ENCODE measurements at places on chromosomes 1 and 21. TPM values are rescaled to one million over a fixed set of nuclear protein-coding genes. Genes with fewer than 3 reads are reported as not detected.

Gene ATXN7L2
- total RNA-seq: 3.0 TPM

DNA sequence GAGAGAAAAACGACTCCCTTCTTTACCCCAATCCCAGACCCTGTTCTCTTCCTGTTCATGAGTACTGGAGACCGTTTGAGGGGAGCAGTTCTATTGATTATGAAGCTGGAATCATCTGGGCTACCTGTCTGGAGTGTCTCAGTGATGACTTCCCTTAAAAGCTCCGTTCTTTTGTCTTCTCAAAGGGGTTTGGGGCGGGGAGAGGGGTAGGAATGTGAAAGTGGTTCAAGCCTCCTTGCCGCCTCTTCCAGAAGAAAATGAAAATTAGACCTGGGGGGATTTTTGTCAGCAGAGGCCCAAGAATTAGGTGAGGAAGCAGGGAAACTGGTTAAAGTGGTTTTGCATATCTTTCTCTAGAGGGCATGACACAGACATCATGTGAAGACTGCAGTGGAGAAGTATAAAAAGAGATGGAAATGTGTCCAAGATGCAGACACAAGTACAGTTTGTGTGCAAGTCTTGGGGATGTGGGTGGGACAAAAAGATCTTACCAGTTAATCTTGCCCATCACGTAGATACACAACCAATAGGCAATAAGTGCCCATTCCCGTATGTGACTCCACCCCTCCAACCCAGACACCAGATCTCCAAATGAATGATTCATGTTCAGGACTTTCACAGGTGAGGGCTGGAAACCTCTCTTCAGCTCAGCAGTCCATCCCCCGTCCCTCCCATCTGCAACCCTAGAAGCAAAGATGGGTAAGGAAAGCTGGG, 470 bp upstream of the MTMR11 start:
- DNase-seq: no peak

DNA sequence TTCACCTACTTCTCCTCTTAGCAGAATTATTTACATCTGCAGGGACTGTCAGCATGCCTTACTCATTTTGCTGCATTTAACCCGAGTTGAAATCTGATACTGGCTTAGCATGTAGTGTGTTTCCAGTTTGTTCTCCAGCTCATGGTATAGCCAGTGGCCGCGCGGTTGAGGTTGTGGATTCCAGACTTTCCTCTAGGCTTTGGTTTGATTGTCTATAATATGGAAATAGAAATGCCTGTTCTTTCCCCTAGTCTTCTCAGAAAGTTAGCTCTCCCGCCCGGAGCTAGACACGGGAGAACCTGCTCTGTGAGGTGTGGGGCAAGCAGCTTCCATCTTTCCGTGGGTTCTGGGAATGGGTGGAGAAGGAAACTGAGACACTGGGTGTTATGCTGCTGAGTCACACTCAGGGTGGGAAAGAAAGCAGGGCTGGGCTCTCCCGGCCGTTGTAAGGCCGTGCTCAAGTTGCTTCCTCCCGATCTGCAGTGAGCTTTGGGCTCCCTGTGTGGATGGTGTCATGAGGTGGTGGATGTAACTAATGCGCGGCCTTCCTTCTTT, 206.8 kb upstream of the TMEM51 start:
- no peak for DNase-seq

DNA sequence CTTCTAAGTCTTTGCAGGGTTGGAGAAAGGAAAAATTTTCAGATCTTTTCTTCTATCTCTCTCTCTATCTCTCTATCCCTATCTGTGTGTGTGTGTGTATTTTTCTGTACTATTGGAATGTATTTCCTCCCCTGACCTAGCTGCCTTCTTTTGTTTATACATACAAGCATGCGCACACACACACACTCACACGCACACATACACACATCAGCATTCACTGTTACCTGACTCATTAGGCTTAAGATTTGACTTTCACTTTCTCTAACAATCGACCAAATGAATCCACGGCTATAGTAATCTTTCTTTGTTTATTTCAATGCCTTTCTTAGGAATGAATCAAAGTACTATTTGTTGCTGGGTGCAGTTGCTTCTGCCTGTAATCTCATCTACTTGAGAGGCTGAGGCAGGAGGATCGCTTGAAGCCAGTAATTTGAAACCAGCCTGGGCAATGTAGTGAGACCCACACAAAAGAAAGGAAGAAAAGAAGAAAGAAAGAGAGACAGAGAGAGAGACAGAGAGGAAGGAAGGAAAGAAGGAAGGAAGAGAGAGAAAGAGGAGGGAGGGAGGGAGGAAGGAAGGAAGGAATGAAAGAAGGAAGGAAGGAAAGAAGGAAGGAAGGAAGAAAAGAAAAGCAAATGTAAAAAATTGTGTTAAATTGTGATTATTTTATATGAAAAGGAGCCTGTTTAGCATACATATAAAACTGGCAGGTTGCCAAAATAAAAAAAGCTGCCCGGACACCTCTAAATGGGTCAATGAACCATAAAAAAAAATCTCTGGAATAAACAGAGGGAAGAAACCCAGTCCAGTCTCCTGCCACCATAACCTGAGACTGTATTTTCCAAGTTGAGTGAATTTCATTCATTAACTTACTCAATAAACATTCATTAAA, 206.8 kb downstream of the ZNF326 start:
- DNase-seq: no peak

GRCh38 chr1:20484519-20485462, 1.2 kb downstream of the CAMK2N1 start:
- DNase-seq: no peak

GRCh38 chr1:147500309-147500839, 40.9 kb upstream of the BCL9 start:
- DNase-seq: no peak

Gene BACE2
- 25.8 TPM for total RNA-seq

DNA sequence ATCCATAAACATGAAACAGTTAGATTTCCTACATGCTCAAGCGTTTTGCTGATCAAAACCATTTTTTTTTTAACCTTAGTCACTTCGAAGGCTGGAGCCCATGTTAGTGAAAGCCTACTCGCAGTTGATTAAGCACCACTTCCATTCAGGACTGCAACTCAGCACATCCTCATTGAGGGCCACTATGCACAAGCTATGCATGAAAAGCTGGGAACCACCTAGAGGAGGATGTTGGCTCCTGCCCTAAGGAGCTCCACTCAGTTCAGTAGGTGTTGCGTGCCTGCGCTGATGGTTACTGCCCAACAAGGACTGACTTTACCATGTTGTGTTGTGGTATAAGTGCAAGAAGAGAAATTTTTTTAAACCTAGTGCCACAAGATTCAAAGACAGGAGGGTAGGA, 181.4 kb upstream of the L1TD1 start:
- DNase-seq: no peak

- DNase-seq: no peak
These were observed 12.9 kb downstream of the CAMK2N1 start for GRCh38 chr1:20472860-20473711.

DNA sequence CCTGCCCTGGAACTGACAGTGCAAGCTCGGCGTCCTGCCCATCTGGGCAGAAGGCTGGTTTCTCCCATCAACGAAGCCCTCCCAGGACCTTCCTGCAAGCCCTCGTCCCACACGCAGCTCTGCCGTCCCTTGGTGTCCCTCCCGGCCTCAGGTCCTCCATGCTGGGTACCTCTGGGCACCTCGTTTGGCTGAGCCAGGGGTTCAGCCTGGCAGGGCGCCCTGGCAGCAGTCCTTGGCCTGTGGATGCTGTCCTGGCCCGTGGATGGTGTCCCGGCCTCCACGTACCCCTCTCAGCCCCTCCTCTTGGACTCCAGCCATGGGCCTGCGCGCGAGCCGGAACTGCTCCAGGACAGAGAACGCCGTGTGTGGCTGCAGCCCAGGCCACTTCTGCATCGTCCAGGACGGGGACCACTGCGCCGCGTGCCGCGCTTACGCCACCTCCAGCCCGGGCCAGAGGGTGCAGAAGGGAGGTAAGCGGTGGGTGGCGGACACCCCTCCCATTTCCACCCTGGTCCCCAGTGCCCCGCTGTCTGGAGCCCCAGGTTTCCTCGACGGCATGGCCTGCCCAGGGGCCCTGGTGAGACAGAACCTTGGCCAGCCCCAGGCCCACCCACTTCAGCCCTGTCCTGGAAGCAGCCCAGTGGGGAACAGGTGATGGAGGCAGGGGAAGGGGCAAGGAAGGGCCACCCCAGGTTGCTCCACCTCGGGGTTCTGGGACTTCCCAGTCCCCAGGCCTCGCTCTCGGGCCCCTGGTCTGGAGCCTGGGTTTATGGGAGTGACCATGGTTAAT, 3.5 kb downstream of the TNFRSF14 start:
- DNase-seq: no peak

Gene PLA2G2F
- total RNA-seq: not detected

GRCh38 chr1:163442895-163443294, 121.1 kb downstream of the NUF2 start:
- DNase-seq: no peak

DNA sequence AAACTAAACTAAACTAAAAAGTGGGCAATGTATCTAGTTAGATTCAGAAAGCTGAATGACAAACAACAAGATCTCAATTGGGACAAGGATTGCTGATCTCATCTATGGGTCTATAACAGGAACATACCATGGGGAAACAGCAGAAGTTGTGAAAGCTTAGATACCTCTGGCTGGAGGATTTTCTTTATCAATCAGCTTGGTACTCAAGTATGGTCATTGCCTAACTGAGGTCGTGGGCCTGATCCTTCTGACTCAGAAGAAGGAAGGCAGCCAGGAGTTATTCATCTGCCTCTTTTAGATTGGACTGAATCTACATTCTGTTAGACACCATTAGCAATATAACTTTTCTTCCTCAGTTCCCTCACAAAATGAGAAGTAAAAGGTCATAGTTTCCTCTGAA, 39.7 kb downstream of the DNTTIP2 start:
- no peak for DNase-seq

DNA sequence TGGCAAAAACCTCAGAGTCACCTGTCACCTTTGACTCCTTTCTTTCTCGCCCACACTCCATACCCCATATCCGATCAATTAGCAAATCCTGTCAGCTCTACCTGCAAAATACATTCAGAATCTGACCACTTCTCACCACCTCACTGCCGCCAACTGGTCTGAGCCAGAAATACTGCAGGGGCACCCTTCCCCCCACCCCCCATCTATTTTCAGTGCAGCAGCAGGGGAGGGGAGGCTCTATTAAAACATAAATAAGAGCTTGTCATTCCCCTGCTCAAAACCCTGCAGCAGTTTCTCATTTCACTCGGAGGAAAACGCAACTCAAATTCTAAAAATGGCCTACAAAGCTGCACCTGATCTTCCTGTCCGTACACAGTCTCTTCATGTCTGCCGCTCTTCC, 3.9 kb downstream of the PKLR start:
- no peak for DNase-seq

- no peak for DNase-seq
These were observed 45.7 kb upstream of the FOXD3 start for GRCh38 chr1:63276624-63277023.

GRCh38 chr1:37862330-37862729, 2.9 kb upstream of the MTF1 start:
- DNase-seq: no peak

DNA sequence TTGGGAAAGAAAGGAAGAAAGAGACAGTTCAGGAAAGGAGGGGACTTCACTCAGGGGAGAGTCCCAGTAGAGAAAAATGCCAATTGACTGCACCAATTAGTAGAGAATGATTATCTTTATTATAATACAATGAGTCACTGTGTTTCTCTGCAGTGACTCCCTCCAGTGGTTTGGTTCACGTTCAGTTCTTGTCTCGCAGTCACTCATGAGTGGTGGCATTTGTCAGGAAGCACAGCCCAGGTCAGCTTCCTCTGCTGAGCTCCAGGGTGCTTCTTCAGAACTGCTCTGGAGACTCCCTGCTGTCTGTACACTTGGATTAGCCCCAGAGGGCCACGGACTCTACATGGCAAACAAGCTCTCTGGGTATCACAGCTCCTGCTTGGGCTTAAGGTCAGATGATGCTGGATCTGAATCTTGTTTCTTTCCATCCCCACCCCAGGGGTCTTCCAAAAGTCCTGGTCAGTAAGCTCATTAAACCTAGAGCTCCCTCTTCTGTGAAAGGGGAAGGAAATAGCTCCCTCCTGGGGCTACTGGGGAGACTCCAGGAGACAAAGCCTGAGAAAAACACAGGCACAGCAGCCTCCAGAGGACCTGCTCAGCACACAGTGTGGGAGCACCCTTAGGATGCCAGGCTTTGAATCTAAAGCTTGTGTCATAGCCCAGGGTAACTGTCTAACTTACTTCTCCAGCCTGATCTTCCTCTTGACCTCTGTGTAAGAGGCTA, 619.0 kb downstream of the AJAP1 start:
- DNase-seq: no peak

Measured in mesenteric fat pad (tissue), 1 donor.